Stimulated activated CD4-positive, alpha-beta T cell treated with anti-CD3 and anti-CD28 coated beads, Interleukin-1b, Interleukin-23, amount 100 ng/mL, for 1 hour (primary cell): ENCODE measurements at places on chromosomes 16 and 17.

GRCh38 chr17:66950325-66950724 lies 14.2 kb upstream of the CACNG4 start:
- no peak for DNase-seq

GRCh38 chr16:71837150-71837549 lies 8.6 kb upstream of the ATXN1L start:
- DNase-seq, result no peak

GRCh38 chr16:89744813-89745212 lies 23.5 kb downstream of the ZNF276 start:
- no peak for DNase-seq

DNA sequence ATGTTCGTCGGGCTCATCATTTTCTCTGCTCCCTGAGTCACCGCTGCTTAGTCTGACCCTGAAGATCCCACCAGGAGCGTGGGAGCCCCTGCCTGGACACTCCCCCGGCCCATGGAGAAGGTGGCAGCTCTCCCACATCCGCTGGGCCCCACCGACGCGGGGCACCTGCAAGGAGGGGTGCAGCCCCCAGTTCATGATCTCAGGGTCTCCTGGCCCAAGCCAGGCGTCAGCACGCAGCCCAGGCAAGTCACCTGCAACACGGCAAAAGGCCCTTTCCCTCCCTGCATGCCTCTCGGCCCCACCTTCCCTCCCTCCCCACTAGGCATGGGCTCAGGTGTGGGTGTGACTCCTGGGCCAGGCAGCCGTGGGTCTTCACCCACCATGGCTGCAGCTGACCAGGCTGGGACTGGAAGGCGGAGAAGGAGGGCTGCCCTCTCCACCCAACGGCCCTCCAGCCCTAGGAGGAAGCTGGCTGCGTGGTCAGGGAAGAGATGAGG lies 9.7 kb upstream of the CHMP6 start:
- no peak for DNase-seq
